HepG2 (cell line): ENCODE measurements at places on chromosomes 6 and 20. TPM values are rescaled to one million over a fixed set of nuclear protein-coding genes. Genes with fewer than 3 reads are reported as not detected.

ADGRB3 gene
- not detected in 2 replicates for total RNA-seq

DDO gene
- total RNA-seq = 10.3 and 14.6 TPM in 2 replicates

DNA sequence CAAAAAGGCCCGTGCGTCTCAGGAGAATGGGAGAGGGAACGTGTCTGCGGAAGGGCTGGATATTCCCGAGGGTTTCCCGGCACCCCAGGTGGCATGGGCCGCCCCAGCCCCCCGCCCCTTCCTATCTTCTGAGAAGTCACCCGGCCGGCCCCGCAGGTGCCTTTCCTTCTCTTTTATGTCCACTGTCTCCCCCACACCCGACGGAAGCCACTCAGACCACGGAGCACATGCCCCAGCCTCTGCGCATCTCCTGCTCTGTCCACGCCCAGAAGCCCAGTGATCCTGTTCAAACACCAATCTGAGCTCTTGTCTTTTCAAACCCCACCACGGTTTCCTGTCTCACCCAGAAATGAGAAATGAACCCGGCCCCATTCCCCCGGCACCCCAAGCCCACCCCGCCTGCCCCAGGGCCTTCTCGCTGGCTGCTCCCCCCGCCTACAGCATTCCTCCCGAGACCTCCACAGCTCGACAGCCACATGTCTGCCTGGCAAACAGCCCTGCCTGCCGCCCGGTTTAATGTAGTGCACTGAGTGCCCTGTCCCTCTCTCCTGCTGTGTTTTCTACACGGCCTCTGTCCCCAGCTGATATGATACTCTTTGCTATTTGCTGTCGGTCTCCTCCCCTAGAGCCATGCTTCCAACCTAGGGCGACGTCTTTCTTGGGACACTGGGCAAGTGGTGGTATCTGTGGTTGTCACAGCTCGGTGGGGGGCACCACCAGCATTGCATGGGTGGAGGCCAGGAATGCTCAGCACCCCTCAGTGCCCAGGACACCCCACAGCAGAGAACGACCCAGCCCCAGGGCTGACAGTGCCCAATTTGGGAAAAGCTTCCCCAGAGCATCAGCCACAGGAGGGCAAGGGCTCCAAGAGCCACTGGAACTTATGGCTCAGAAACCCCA lies 182.7 kb downstream of the TAF4 start:
- DNase-seq = no peak

- no peak for DNase-seq
These were observed 19.1 kb upstream of the CD93 start for GRCh38 chr20:23105193-23105592.

GRCh38 chr6:38713812-38714211 lies 1.3 kb upstream of the DNAH8 start:
- no peak for DNase-seq

RNF182 gene
- not detected in 2 replicates for total RNA-seq

- peak; percentile 55 for DNase-seq
These were observed 70.9 kb downstream of the STK35 start for GRCh38 chr20:2172305-2173175.

DNA sequence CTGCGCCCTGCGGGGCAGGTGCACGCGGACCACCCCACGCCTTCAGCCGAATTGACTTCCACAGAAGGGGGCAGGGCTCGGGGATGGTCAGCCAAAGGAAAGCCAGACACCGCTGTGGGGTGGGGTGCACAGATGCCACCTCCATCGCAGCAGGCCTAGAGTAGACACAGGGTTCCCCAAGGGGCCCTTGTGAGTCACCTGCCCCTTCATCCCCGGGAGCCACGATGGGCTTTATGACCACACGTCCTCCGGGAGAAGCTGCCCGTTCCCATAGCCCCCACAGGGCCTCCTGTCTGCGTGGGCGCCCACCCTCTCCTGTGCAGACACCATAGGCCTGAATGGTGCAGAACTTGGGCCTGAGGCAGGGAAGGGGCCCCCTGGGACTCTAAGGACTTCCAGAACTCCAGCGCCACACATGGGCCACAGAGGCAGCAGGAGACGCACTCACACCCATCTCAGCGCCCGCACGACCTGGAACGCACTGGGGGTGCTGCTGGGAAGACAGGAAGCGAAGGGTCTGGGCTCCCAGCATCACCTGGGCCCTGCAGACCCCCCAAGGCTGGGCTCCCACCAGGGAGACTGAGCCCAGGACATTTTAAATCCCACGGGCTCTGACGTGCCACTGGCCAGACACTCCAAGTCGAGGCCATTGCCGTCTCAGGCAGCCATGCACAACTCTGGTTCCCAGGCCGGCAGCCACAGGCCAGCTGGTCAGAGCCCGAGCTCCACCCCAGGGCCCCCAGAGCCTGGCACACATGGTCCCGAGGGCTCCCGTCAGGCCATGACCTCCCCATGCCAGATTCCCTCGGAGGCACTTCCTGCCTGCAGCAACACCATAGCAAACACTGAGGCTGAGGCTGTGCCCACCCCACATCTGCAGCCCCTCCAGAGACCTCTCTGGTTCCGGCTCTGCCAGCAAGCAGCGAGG lies 134.2 kb downstream of the DLL1 start:
- DNase-seq = no peak

DNA sequence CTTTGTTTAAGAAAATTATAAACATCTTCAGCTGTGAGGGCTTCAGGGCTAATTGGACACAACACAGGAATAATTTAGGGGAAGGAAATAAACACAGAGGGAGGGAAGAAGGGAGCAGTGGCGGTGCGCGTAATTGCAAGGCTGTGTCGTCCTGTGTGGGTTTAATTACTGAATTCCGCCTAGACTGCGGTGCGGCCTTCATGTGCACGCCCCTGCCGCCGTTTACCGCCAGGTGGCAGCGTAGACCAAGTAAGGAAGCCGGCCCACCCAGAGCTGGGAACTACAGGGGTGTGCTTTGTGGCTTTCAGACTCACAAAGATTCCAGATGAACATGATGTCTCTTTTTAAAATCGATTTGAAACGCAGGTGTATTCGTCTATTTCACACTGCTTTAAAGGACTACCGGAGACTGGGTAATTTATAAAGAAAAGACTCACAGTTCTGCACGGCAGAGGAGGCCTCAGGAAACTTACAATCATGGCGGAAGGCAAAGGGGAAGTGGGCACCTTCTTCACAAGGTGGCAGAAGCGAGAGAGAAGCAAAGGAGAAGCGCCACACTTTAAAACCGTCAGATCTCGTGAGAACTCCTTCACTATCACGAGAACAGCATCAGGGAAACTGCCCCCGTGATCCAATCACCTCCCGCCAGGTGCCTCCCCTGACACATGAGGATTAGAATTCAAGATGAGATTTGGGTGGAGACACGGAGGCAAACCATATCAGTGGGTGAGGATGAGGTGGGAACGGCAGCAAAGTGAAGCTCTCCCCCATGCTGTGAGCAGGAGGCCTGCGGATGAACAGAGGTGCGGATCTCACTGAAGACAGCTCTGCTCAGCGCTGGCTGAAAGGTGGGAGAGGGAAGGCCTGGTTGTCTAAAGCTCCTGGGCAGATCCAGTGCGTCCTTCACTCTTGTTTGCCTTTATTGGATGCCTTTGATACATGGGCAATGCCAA lies 222.0 kb upstream of the PDE10A start:
- DNase-seq = peak; percentile 63

- DNase-seq = no peak
These were observed 72.1 kb downstream of the RSPO3 start for GRCh38 chr6:127190552-127190951.

GRCh38 chr6:14763616-14764015 lies 482.3 kb upstream of the JARID2 start:
- no peak for DNase-seq

- DNase-seq = no peak
These were observed 195.0 kb upstream of the HEY2 start for GRCh38 chr6:125554456-125554855.

GID8 gene
- 59.8 and 74.4 TPM in 2 replicates for total RNA-seq

- no peak for DNase-seq
These were observed 266.5 kb downstream of the C6orf118 start for GRCh38 chr6:165042912-165043311.

DNA sequence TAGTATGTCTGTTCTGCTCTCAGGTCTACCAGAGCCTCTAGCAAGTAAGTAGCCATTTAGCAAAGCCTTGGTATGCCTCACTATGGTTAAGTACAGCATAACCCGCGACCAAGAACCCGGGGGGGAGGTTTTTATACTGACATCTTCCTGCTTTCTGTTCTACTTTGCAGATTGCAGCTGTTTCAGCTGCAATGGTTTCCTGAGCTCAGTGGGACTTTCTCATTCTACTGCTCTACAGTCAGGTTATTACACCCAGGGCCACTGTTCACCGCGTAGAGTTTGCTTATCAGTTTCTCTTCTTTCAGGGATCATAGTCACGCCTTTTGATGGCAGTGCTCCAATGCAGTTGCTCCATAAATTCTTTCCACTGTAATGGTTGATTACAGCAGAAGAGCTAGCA lies 631.3 kb downstream of the TFAP2A start:
- no peak for DNase-seq

OXT gene
- total RNA-seq = not detected in 2 replicates

GRCh38 chr20:51871943-51872342 lies 69.6 kb upstream of the SALL4 start:
- DNase-seq = no peak

PLAGL1 gene
- total RNA-seq = 0.38 and 0.60 TPM in 2 replicates

DNA sequence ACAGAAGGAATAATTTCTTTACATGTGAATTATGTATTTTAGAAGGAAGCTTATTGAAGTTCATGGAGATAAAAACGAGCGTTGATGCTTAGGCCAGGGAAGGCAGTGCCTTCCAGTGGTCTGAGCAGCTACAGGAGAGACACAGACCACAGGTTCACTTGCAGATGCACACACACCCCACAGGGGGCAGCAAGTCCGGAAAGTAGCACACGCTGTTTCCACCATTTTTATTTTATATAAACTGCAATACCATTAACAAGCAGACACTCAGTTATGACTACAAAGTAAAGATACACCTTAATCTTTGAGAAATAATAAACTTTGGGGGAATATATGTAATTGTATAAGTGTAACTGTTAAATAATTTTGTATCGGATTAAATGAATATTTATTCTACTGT lies 13.5 kb upstream of the DACT2 start:
- peak; percentile 44 for DNase-seq

- DNase-seq = no peak
These were observed 215.3 kb upstream of the RNF24 start for GRCh38 chr20:4230651-4231050.

GRCh38 chr20:25389858-25390537 lies 637 bp downstream of the ABHD12 start:
- DNase-seq = no peak

GRM1 gene
- total RNA-seq = 0.09 TPM in 1 of 2 replicates, not detected in the other

DNA sequence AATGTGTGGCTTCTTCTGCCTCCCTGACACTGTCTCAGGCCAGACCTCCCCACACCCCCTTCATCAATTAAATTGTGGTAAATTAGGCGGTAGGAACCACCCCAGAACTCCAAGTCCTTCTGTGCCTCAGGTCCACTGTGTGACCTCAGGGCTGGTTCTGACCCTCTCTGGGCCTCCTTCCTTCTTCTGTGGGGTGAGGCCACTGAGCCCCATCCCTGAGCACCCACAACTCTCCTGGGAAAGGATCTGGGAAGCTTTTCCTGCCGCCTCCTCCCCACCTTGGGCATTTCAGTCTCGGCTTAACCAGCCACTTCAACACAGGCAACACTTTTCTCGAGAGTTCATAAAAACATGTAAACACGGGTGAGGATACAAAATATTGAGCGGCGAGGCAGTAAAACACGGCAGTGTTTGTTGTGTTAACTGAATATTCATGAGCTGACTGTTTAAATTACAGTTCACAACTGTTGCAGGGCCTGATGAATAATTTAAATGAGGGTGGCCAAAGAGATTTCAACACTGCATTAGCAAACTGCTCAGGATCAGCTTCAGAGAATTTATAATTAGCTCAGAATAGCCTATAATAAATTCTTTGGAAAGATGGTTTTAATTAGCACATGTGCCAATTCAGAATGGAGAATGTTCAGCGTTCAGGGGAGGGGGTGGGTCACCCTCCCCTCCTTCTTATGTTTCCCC lies 112.1 kb downstream of the TOX2 start:
- no peak for DNase-seq

DNA sequence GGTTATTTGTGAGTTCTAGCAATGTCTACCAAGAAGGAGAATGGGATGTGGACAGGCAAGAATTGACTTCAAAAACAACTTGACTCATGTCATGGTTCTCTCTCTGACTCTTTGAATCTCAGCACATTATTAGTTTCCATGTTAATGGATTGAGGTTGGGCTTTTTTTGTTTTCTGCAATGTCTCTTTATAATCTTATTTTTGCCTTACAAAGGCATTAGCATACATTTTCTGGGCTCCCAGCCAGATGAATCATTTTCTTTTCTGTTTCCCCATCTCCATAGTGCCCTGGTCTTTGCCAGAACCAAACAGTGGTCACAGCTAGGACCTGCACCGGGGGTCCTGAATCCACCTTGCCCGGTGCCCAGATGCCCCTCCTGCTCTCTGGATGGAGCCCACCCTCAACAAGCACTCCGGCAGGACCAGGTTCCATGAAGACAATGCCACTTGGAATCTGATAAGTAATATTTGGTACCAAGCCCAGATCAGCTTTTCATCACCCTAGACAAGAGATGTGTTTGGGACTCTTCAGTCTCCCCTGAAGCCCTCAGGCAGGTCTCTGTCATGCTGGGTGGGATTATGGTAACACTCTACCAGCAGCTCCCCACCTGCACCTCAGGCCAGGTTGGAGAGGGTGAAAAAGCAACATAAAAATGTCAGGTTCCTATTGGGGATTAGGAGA lies 266.7 kb upstream of the SULF2 start:
- no peak for DNase-seq

DEFB126 gene
- not detected in 2 replicates for total RNA-seq

GRCh38 chr6:165218829-165219228 lies 90.6 kb downstream of the C6orf118 start:
- DNase-seq = no peak

DNA sequence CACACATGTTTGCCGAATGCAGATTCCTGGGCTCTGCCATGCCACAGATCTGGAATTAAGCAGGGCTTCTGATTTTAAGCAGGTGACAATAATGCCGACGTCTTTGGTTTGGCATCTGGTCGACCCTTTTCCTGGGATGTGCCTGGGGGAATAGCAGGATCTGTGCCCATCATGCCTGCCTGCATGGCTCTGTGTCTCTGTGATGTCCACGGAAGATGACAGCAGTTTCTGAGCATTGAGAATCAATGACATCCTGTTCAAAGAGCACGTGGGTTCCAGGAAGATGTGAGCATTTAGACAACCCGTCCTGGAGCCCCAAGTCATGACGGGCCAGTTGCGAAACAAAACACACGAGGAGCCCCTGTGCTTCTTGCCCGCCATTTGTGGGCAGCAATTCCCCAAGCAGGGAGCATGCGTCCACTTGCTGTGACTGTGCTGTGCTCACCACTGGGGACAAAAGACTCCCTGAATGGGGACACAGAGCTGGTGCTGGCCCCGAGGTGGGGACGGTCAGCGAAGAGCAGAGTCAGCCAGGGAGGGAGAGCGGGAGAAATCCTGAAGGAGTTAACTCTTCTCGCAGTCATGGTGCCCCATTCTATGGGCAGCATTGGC lies 110.1 kb downstream of the ERMARD start:
- no peak for DNase-seq

GRCh38 chr6:34658605-34659265 lies 37.8 kb downstream of the ILRUN start:
- no peak for DNase-seq
